Fibroblast of the aortic adventitia (primary cell): ENCODE measurements at places on chromosomes 6 and 20.

DNA sequence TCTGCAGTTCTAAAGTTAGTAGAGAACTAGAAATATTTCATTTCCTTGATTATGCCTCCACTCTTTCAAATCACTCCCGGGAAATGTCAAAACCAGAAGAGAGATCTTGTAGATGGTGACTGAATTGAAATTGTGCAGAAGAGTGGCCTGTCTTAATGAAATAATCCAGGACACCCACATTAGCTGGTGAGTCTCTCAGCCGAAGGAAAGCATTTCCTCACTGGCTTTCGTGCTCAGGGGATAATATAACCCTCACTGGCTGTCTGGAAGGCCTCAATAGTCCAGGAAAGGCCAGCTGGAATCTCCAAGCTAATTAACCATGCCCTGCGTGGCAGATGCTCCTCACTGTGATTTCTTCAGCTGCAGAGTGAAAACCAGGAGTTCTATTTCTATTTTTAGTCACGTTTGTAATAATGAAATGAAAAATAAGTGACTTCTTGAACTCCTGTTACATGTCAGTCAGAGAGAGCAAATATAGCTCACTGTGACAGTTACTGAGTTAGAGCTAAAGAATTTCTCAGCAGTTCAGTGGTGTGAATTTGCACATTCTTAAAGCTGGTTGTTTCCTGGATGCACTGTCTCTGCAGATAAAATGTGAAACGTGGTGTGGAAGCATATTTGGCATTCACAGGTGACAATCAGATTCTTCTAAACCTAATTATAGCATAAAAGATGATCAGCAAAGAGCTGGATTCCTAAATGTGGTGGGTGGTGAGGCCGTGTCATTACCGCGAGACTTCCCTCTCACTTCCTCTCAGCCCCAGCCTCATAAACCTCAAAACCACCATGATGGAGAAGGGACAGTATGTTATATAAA is 211.7 kb downstream of the LMBRD1 start:
- DNase-seq, result no peak

GRCh38 chr6:39563566-39564311 is 161.5 kb downstream of the KIF6 start:
- DNase-seq, result no peak

- DNase-seq, result peak; percentile 0
Observed at GRCh38 chr6:23013776-23014175, 444.4 kb downstream of the HDGFL1 start.

GRCh38 chr6:10736731-10737130 is 10.9 kb upstream of the TMEM14B start:
- no peak for DNase-seq

DNA sequence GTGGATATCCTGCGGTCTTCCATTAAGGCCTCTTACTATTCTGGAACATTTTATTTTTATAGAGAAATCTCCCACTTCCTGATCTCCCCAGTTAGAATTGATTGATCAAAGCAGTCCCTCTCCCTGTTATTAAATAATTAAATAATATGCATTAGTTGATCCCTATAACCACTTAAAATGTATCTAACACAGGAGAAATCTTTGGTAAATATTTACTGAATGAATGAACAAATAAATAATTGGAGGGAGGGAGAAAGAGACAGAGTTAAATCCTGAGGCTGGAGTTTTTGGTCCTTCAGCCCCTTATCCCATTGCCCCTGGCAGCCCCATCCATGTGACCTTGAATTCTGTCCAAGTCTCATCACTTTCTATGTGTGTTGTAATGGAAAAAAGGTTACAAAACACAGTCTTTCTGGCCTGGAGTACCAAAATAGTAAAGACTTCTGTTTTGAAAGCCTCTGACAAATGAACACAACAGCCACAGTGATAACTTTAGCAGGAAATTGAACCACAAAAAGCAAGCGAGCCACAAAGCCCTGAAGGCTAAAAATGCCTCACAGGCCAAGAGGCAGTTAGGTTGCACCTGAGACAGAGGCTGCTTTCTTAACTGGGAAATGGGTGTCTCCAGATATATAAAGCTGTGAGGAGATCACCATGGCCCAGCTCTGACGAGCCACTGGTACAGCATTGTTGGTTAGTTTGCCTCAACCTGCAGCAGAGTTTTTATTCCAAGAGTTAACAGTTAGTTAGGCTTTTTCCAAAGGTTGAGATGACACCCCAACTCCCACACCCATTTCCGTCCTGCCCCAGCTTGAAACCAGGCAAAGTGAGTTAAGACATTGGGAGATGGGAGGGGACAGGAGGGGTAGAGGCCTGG is 11.3 kb downstream of the NT5E start:
- peak; percentile 83 for DNase-seq

DNA sequence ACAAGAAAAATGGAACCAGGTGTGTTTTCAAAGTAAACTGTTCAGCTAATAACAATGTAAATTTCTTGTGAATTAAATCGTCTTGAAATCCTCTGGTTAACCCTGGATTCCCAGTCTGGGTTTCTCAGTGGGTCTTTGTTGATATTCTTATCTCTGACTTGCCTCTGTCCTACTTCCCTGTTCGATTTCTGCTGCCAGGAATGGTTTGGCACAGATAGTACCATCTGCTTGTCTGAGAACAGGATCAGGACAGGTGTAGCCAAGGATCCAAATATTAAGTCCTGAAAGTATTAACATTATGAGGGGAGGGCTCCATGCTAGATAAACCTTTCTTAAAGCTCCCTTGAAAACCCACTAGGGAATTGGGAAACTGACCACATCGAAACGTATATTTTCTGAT is 30.1 kb downstream of the ARFGEF2 start:
- DNase-seq, result no peak

- no peak for DNase-seq
Observed at GRCh38 chr6:136467186-136467585, 83.0 kb downstream of the MAP7 start.

- no peak for DNase-seq
Observed at GRCh38 chr20:40575851-40576250, 113.2 kb downstream of the MAFB start.

DNA sequence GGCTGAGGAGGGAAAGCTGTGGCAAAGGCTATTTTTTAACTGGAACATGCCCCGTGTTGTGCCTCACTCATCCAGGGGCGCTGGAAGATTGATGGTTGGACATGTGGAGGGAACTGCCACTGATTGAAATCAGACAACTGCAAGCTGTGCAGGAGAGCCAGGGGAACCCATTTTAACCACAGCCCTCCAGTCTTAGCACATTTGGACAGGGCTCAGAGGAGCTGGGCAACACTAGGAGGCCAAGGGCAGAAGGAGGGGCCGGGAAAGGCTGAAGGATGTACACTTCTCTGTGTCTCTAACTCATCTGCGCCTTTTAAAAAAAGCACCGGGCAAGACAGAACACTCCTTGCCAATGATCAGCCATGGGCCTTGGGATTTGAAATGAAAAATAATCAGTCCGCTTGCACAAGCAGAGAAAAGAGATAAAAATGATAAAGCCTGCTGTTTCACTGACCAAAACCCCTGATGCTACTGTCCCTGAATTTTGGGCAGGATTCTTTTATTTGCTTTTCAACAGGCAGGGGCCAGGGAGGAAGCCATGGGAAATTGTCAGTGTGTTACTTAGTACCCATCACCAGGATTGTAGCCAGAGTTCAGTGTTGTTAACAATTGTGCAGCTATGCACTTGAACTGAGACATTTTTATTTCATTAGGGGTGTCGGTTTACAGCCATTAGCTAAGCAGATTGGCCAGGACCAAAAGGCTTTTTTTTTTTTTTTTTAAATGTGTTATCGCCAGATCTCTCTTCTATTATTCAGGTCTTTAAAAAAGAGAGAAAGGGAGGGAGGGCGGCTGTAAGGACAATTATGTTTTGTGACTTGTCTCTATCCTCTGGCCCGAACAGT is 109.3 kb upstream of the EYA4 start:
- DNase-seq, result no peak

DNA sequence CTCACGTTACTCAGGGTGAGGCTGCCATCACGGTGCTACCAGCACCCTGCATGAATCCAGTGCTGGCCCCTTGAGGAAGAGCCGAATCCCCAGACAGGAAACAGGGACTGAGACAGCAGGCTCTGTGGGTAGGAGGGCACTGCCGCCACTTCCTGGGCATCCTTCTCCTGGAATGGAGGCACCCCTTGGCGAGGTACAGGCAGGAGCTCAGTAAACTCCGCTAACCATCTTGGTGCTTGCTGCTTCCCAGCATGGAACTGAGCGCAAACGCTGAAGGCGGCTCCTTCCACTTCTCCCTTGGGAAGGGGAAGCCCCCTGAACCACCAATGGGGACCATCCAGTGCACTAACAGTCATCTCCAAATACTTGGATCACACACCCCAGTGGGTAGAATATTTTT is 13.5 kb upstream of the CCDC167 start:
- DNase-seq, result no peak

GRCh38 chr6:12343122-12343439 is 52.9 kb downstream of the EDN1 start:
- DNase-seq, result no peak

DNA sequence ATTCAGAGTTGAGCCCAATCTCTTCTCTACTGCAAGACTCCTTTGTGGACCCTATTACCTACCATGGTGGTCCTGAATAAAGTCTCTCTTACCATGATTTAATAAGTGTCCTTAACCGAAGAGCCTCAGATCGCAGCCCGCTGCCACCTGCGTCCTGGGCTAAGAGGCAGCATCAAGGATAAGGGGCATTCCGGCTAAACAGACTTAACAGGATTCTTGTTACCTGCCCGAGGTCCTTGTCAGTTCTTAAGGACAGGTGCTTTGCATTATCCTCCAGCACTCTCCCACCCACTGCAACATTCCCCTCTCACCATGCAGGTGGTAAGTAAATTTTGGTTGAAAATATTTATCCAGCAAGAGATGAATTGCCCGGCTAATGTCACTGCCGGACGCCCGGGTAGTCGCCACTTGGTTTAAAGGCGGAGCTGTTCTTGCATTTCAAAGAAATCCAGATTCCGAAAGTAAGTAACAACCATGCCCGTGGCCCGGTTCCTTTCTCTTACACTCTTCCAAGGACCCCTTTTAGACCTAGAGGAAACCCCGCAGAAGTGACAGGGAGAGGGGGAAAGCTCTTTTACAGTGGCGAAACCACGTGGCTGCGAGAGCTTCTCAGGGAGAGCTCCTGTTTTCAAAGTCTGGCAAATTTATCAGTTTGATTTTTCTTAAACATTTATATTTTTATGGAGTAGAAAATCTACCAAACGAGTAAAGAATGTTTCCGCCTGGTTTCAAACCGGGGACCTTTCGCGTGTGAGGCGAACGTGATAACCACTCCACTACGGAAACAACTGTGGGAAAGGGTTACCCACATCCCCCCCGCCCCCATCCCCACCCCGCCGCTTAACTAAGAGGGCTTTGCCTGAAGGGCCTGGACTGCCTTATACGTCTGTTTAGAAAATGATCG is 41.9 kb upstream of the PRSS16 start:
- no peak for DNase-seq

- no peak for DNase-seq
Observed at GRCh38 chr20:40309731-40310130, 379.3 kb downstream of the MAFB start.

DNA sequence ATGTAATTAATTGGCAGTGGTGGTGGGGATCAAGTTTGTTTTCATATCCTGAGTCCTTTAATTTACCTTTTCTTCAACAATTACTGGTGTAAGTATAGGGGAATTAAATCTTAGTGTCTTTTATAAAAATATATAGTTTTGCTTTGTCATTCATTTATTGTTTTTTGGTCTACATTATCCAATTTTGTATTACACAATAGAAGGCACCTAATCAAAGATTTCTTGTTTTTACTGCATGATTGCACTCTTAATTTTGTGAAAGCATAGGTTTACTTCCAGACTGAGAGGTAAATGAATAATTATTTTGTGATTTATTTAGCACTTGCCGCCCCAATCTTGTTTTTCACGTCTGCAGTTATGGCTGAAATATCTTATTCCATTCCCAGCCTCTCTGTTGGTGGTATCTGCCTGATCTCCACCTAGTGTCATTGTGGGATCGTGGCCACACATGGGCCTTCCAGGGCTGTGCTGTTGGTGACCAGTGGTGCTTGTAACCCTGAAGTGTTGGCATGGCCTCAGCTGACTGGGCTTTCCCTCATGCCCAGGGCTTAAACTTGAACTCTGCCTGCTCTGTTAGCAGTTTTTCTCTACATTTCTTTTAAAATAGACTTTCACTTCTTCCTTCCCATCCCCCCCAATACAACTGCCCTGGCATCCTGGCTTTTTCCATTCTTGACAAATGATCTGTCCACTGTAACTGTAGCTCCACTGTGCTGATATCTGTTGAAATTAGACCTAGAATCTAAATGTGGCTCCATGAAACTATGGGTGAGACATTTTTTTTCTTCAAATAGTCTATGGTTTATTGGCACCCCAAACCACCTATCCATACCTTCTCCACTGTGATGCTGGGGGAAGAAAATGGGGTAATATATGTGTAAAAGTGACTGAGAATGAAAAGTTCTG is 24.8 kb downstream of the E2F3 start:
- DNase-seq, result no peak

- DNase-seq, result peak; percentile 42
Observed at GRCh38 chr6:19024737-19025136, 637.6 kb downstream of the RNF144B start.

DNA sequence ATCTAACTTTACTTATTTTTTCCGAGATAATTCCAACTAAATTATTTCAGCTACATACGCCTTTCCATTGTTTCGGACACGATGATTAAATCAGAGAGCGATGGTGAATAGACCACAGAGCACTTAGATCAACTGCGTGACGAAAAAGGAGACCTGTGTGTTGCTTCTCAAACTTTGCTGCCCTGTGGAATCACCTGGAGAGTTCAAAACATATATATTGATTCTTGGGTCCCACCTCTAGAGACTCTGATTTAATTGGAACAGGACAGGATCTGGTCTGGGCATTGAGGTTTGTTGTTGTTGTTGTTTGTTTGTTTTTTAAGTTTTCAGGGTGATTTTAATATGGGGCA is 401 bp upstream of the TNFRSF21 start:
- no peak for DNase-seq

DNA sequence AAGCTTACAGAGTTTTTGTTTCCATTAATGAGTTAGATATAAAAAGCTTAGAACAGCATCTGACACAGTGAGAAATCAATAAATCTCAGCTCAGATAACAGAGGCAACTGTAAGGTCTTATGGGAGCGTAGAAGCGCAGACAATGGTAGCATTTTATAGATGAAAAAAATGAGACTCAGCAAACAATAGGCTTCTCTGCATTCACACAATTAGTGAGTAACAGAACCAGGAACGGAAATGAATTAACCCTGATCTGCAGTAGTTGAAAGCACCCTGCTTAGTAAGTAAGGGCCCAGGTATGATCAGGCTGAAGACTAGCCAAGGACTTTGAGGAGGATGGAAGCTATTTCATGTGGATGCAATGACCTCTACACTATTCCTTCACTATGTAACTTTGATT is 147.2 kb upstream of the EYA4 start:
- DNase-seq, result no peak
